ENCODE measurements at places on chromosomes 7 and 10. TPM values are rescaled to one million over a fixed set of nuclear protein-coding genes. Genes with fewer than 3 reads are reported as not detected.

GRCh38 chr7:158572000-158572828 is 15.4 kb downstream of the PTPRN2 start:
- DNase-seq = no peak
- H3K4me1 ChIP-seq = no peaks in the 10 kb centered on the region
- H3K36me3 ChIP-seq = no peaks in the 10 kb centered on the region

GRCh38 chr7:130884437-130885417 is 150.7 kb upstream of the KLF14 start:
- no peak for DNase-seq
- peaks cover 12% of the 10 kb centered on the region for H3K4me1 ChIP-seq
- H3K4me3 ChIP-seq = no peak overlapping the region
- H3K27me3 ChIP-seq = no peaks in the 10 kb centered on the region

GRCh38 chr7:77544518-77544917 is 7.4 kb downstream of the PTPN12 start:
- peaks cover 3% of the 10 kb centered on the region for H3K4me1 ChIP-seq
- DNase-seq = no peak
- no peaks in the 10 kb centered on the region for H3K36me3 ChIP-seq
- H3K27me3 ChIP-seq = no peaks in the 10 kb centered on the region

DNA sequence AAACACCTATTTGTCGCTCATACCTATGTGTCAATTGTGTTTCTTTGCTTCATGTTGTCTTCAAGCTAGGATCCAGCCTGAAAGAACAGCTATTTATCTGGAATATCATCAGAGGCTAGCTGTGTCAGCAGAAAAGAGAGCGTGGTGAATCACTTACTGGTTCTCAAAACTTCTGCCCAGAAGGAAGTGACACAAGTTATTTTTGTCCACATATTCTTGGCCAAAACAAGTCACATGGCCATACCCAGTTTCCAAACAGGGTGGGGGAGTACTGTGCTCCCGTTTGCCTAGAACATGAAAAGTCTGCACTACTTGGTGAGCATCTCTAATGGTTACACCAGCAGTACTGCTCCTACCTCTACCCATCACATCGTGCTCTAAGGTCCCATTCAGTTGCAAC is 160.9 kb upstream of the CSTF2T start:
- no peaks in the 10 kb centered on the region for H3K4me1 ChIP-seq
- H3K4me3 ChIP-seq = no peak overlapping the region
- H3K27ac ChIP-seq = no peak overlapping the region
- no peaks in the 10 kb centered on the region for H3K27me3 ChIP-seq

DNA sequence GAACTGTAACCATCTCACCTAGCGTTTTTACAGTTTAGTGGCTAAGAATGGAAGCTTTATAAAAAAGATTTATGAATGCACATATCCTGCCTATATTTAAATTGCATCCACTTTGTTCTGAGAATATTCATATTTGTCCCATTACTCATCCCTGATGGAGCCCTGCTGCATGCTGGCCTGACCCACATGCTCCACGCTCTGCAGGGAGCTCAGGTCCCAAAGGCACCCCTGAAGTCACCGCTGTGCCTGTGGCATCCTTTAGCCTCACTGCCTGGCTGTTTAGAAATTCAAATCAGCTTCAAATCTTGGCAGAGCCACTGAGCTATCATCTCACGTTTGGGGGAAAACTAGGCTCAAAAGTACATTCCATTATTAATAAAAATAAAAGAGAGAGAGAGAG is 24.4 kb downstream of the C10orf90 start:
- H3K27me3 ChIP-seq = no peaks in the 10 kb centered on the region
- H3K4me3 ChIP-seq = no peak overlapping the region
- H3K36me3 ChIP-seq = no peaks in the 10 kb centered on the region
- H3K27ac ChIP-seq = no peak overlapping the region
- H3K4me1 ChIP-seq = no peaks in the 10 kb centered on the region

GRCh38 chr10:89427629-89428028 is 13.3 kb downstream of the IFIT5 start:
- H3K27ac ChIP-seq = no peak overlapping the region
- H3K27me3 ChIP-seq = no peaks in the 10 kb centered on the region
- H3K4me1 ChIP-seq = no peaks in the 10 kb centered on the region
- H3K4me3 ChIP-seq = no peak overlapping the region

GRCh38 chr10:64430690-64431323 is 909.6 kb downstream of the REEP3 start:
- H3K27me3 ChIP-seq = no peaks in the 10 kb centered on the region
- no peak overlapping the region for H3K4me3 ChIP-seq
- no peaks in the 10 kb centered on the region for H3K4me1 ChIP-seq
- DNase-seq = no peak
- no peaks in the 10 kb centered on the region for H3K36me3 ChIP-seq

- no peak overlapping the region for H3K27ac ChIP-seq
- H3K36me3 ChIP-seq = no peaks in the 10 kb centered on the region
- H3K4me1 ChIP-seq = no peaks in the 10 kb centered on the region
- peaks cover 4% of the 10 kb centered on the region for H3K27me3 ChIP-seq
Measured at GRCh38 chr7:115289971-115290370, 368.1 kb downstream of the MDFIC start.

- no peaks in the 10 kb centered on the region for H3K4me1 ChIP-seq
- no peak overlapping the region for H3K27ac ChIP-seq
- no peaks in the 10 kb centered on the region for H3K36me3 ChIP-seq
Measured at GRCh38 chr7:108062250-108063014, 59.5 kb upstream of the LAMB1 start.

DNA sequence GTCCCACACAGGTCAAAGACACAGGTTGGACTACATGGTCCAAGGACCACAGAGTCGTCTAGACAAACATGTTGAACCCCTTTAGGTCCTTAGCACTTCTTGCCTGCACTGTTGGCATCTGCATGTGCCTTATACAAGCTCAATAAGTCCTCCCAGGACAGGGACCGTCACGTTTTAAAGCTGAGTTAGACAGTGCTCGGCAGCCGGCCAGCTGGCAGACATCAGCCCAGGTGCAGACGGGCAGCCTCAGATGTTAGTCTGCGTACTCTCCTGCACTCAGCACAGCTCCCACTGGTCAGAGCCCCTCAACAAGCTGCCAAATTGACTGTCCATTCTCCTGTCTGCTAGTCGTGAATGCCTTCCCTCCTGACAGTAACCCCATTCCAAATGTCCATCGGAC is 34.9 kb downstream of the PARP12 start:
- no peak for DNase-seq
- no peaks in the 10 kb centered on the region for H3K4me1 ChIP-seq
- H3K36me3 ChIP-seq = peaks cover 57% of the 10 kb centered on the region
- no peak overlapping the region for H3K4me3 ChIP-seq
- no peaks in the 10 kb centered on the region for H3K27me3 ChIP-seq

GRCh38 chr7:31055471-31055870 is 3.4 kb downstream of the ADCYAP1R1 start:
- H3K27ac ChIP-seq = no peak overlapping the region
- H3K36me3 ChIP-seq = no peaks in the 10 kb centered on the region
- no peak for DNase-seq
- H3K4me1 ChIP-seq = no peaks in the 10 kb centered on the region
- H3K4me3 ChIP-seq = no peak overlapping the region

- H3K4me3 ChIP-seq = no peak overlapping the region
- peak; percentile 5 for DNase-seq
- H3K36me3 ChIP-seq = no peaks in the 10 kb centered on the region
- no peaks in the 10 kb centered on the region for H3K27me3 ChIP-seq
- peaks cover 26% of the 10 kb centered on the region for H3K4me1 ChIP-seq
Measured at GRCh38 chr10:69503001-69503895, 52.0 kb downstream of the TSPAN15 start.

GRCh38 chr10:104988686-104989085 is 347.6 kb downstream of the SORCS3 start:
- no peaks in the 10 kb centered on the region for H3K36me3 ChIP-seq
- H3K27me3 ChIP-seq = no peaks in the 10 kb centered on the region
- H3K4me3 ChIP-seq = no peak overlapping the region
- H3K27ac ChIP-seq = no peak overlapping the region

GRCh38 chr10:35307297-35307696 is 29.0 kb upstream of the CCNY start:
- DNase-seq = no peak
- H3K27ac ChIP-seq = no peak overlapping the region

DNA sequence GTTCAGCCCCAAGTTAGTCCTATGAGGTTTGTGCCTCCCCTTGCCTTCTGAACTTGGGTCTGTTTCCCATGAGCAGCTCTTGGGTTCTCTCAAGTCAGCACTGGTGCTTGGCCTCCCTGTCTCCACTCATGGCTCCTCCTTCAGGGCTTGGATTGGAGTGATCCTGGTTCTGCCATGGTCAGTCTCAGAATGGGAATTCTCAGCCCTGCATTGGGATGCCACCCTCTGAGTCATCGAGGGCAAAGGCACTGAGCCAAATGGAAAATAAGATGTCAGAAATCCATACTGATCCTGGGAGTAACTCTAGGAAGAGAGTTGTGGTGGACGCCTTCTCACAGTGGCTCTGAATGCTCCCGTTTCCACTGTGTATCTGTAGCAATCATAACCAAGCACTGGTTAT is 233.4 kb upstream of the HABP2 start:
- peaks cover 4% of the 10 kb centered on the region for H3K4me1 ChIP-seq
- no peaks in the 10 kb centered on the region for H3K27me3 ChIP-seq
- H3K36me3 ChIP-seq = no peaks in the 10 kb centered on the region
- no peak overlapping the region for H3K4me3 ChIP-seq

DNA sequence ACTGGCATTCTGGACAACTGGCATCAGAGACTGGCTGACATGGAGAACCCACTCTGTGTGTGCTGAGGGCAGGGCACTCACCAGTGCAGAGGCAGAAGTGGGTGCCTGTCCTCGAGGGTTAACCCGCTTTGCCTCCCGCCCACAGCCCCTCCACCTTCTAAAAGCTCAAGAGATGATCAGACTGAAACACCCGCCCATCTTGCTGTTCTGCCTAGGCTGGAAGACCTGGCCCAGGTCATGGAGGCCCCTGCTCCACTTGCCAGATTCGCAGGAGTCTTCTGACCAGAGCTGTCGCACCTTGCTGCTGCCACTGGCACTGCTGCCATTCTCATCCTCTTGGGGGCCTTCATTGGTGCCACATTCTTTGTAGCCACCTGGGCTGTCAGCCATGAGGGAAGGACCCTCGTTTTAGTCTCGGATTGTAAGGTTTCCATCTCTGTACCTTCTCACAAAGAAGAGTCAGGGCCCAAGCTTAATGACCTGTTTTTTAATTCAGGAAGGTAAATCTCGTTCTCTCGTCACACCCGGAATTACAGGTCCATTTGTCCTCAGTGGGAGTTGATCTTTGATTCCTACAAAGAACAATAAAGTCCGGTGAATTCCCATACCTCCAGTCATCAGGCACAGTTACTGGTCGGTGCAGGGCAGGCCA is 1.9 kb downstream of the CYREN start:
- H3K27ac ChIP-seq = peak overlapping the region; percentile 94
- no peaks in the 10 kb centered on the region for H3K27me3 ChIP-seq
- H3K4me1 ChIP-seq = peaks cover 47% of the 10 kb centered on the region
- H3K4me3 ChIP-seq = no peak overlapping the region
- no peak for DNase-seq

DNA sequence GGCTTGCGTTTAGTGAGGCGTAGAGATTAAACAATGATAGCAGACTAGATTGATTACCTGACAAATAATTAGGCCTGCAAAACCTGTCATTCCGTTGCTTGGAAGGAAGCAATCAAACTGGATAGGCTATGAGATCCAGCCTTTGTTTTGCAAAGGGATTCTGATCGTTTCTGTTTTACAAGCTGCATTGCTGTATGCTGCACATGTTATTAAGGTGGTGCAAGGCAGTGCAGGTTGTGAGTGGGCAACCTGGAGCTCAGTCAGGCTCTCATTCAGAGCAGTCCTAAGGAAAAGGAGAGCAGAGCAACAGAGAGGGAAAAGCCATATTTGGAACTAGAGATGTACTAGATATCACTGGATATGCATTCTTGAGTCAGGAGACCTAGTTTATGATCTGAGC is 6.9 kb upstream of the NOBOX start:
- no peaks in the 10 kb centered on the region for H3K36me3 ChIP-seq
- no peaks in the 10 kb centered on the region for H3K4me1 ChIP-seq
- no peak overlapping the region for H3K4me3 ChIP-seq
- H3K27ac ChIP-seq = no peak overlapping the region
- DNase-seq = no peak
- no peaks in the 10 kb centered on the region for H3K27me3 ChIP-seq

DNA sequence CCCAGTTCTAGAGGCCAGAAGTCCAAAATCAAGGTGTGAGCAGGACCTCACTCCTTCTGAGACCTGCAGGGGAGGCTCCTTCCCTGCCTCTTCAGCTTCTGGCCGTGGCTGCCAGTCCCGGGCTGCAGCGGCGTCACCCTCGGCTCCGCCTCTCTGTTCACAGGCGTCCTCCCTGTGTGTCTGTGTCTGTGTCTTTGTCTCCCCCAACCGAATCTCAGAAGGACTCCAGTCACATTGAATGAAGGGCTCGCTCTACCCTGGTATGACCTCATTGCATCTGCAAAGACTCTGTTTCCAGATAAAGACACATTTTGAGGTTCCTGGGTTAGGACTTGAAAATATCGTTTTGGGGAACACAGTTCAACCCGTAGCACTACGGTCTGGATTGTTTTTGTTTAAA is 33.1 kb upstream of the GALNT11 start:
- peaks cover 4% of the 10 kb centered on the region for H3K4me1 ChIP-seq
- DNase-seq = peak; percentile 19
- H3K4me3 ChIP-seq = no peak overlapping the region
- H3K36me3 ChIP-seq = no peaks in the 10 kb centered on the region
- H3K27me3 ChIP-seq = peaks cover 7% of the 10 kb centered on the region

DNA sequence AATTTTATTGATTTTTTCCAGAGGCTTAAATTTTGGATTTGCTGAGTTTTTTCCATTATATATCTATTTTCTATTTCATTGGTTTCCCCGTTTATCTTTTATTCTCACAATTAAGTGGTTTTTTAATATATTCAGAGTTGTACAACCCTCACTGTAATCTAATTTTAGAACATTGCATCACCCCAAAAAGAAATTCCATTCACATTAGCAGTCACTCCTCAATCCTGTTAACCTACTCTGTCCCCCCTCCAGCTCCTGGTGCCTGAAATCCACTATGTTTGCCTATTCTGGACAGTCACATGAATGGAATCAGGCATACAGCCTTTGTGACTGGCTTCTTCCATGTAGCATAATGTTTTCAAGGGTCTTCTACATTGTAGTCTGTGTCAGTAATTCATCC is 55.8 kb upstream of the ITGA8 start:
- H3K36me3 ChIP-seq = peaks cover 29% of the 10 kb centered on the region
- DNase-seq = no peak
- no peak overlapping the region for H3K27ac ChIP-seq
- no peaks in the 10 kb centered on the region for H3K27me3 ChIP-seq
- H3K4me1 ChIP-seq = no peaks in the 10 kb centered on the region

- no peak for DNase-seq
- H3K4me3 ChIP-seq = no peak overlapping the region
- no peak overlapping the region for H3K27ac ChIP-seq
- no peaks in the 10 kb centered on the region for H3K4me1 ChIP-seq
- no peaks in the 10 kb centered on the region for H3K27me3 ChIP-seq
- H3K36me3 ChIP-seq = peaks cover 20% of the 10 kb centered on the region
Measured at GRCh38 chr7:45721686-45722598, 147.8 kb downstream of the ADCY1 start.

LIPJ gene
- not detected for total RNA-seq

PBLD gene
- 1.7 TPM for total RNA-seq

GPR37 gene
- total RNA-seq = not detected

MCM10 gene
- total RNA-seq = 0.16 TPM

OR6V1 gene
- total RNA-seq = not detected

SYT15B gene
- total RNA-seq = 0.08 TPM
